Coronary artery (tissue), 2 donors: ENCODE measurements at places on chromosomes 1 and 21.

DNA sequence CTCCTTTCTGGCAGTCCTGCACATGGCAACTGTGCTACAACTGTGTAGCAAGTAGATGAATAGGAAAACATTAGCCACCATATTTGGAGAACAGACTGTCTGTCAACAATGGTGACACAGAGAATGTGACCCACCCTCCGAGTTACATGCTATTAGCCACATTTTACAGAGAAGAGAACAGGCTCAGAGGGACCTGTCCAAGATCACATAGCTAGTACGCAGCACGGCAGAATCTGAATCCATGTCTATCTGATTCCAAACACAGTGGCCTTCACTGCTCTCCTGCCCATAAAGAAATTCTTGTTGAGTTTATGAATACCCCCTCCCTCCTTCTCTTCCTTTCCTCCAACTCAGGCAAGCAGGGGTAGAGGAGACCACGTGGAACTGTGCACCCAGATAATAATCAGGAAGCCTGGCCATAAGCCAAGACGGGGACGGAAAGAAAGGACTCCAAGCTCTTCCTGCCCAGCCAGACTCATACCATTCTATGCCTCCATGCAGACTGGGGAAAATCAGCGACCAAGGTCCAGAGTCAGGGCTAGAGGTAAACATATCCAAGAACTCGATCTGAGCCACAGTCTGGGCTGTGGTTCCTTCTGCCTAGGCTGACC lies 78.8 kb downstream of the TRABD2B start:
- no peak for DNase-seq

GRCh38 chr1:223617323-223618070 lies 48.0 kb downstream of the CAPN8 start:
- no peak for DNase-seq

DNA sequence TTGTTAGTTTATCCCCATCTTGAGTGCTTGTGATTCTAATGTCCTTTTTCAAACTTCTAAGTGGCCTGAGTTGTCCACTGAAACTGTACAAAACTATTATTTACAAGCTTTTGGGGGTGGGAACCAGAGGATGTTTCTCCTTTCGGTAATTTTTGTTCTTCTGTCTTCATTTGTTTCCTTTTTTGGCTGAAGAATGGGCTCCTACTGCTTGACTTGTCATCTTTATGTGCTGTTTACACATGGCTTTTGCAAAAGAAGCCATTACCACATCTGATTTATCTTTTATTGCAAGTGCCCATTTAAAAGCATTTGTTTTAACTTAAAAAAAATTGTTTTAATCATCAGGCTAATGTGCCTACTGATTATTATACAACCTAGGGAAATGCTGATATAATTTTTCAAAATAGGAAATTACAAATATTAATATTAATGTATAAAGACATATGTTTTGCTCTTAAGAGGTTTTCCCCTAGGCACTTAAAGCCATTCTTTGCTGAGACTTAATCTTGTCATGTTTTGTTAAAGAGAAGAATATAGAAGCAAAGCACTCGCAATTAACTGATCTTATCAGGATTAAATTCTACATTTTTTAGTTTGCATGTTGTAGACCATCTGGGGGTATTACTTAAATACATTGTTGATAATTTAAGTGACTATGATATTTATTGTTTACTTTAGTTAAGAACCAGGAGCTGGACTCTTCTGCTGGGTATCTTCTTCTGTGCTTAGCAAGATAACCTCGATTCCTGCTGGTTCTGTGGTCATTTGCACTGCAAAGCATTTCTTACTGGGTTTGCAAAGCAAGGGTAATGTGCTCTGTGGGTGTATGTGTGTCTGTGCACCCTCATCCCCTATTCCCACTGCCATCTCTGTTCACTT lies 40.1 kb downstream of the TMEM200B start:
- DNase-seq = no peak

GRCh38 chr1:214404154-214404553 lies 123.2 kb downstream of the SMYD2 start:
- DNase-seq = no peak

DNA sequence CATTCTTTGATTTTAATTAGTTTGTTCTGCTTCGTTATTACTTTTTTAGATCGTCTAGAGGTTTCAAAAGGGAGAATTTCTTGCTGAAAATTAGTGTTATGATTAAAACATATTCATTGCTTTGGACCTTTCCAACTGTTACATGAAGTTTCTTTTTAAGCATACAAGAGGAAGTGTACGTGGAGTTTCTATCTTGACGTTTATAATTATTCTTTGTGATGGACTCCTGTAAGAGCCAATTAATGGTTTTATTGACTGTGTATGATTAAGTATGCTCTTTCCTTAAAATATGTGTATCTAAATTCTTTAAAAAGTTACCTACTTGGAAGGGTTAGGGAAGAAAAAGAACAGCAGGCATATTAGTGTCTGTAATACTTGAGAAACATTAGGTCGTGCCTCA lies 37.8 kb downstream of the SPEN start:
- no peak for DNase-seq

- no peak for DNase-seq
Observed at GRCh38 chr21:42593007-42593814, 60.2 kb upstream of the PDE9A start.

GRCh38 chr1:101438359-101438758 lies 201.5 kb downstream of the S1PR1 start:
- no peak for DNase-seq

DNA sequence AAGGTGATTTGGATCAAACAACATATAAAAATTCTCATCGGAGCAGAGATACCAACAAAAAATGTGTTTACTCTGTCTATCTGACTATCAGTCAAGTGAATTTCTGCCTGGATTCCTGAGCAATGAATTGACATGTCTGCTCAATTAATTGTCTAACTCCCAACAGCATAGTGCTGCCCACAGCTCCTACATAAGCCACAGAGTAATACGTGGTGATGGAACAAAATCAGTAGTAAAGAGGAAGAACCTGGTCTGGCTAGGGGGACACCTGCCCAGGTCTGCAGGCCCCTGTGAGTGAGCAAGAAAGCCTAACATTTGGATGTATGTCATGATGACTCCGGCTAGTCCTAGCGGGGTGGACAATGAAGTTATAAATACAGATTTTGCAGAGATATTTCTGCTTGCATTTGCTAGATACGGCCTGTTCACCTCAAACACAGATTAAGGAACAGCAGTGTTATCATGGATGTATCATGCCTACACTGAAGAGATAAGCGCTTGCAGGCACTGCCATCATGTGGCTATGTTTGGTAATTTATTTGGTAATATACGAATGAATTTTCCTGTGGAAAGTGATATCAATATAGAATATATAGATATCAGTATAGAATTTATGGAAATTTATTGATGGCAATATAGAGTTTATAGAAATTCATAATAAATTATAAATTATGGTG lies 69.6 kb upstream of the LRRC8B start:
- no peak for DNase-seq
